ENCODE measurements at places on chromosomes 7 and 10. TPM values are rescaled to one million over a fixed set of nuclear protein-coding genes. Genes with fewer than 3 reads are reported as not detected.

DNA sequence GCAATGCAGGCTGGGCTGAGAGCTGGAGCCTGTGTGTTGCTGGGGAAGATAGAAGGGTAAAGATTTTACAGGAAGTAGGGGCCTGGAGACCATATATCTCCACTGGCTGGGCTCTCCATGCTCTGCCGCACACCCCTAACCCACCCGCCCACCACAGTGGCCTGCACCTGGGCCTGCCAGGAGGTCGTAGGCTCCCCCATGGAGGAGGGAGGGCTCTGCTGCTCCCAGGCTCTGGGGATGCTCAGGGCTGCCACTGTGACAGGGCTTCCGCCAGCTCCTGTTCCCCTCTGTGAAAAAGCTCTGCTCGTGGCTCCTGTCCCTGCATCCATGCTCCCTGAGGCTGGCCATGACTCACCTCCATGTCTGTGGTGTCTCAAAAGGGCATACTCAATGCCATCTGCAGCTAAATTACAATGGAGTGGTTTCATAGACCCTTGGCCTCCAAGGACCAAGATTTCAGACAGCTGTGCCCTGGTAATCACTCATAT is 106.0 kb downstream of the CXCL12 start:
- peak; percentile 44 for DNase-seq

DNA sequence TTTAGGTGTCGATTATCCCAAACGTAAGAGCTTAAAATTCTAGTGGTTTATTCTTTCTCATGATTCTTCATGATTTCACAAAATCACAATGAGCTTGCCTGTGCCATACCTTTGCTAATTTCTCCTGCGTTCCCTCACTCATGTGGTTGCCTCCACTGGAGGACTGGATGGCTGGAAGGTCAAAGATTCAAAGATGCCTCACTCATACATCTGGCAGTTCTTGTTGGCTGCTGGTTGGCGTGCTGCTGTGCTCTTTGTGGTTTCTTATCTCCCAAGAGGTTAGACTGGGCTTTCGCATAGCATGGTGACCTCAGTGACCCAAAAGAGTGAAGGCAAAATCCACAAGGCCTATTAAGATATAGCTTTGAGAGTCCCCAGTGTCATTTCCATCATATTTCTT is 877.6 kb upstream of the AUTS2 start:
- DNase-seq = no peak

- DNase-seq = no peak
Observed at GRCh38 chr7:139423091-139423490, 60.4 kb downstream of the KLRG2 start.

- no peak for DNase-seq
Observed at GRCh38 chr10:78749200-78749599, 319.6 kb upstream of the ZMIZ1 start.

- no peak for DNase-seq
Observed at GRCh38 chr10:133335246-133336117, 1.2 kb downstream of the CALY start.

DNA sequence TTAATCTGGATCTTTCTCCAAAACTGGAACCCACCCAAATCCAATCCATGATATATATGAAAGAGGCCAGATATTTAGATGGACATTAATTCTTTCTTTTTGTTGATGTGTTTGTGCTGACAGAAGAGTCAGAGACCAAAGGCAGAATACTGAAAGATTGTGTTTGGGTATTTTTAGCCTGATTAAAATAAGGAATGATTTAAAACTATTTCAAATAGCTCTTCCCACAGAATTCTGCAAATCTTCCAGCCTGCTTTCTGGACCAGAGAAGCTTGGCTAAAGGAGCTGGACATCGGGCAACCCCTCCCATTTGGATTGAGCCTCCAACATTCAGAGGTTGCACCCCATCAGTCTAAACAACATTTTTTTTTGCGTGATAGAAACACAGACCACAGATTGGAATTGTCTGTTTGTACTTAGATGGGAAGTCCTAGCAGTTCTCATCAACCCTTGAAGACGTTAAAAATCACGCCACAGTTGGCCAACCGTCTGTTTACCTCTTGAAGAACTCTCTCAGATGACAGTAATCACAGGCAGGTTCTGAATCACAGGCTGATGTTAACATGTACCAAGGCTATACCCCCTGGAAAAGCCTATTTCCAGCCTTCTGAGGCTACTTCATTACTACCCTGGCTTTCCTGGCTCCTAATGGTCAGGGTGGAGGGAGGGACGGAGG is 155.2 kb upstream of the NRP1 start:
- no peak for DNase-seq

DNA sequence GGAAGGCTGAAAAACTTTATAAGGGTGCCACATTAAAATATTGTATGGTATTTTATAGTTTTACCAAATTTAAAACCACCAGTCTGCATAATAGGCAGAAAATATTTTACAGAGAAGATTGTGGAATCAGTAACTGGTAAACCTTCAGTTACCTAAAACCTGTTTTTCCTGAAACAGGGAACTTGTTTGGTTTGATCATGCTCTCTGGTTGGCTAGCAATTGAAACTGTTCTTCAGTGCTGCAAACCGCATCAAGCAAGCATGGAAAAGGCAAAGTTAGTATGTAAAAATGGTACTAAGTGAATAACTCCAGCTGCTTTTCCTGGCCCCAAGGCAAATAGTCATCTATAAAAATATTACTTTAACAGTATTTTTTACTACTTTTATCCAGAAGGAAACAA is 316.9 kb upstream of the LRRN3 start:
- DNase-seq = no peak

DNA sequence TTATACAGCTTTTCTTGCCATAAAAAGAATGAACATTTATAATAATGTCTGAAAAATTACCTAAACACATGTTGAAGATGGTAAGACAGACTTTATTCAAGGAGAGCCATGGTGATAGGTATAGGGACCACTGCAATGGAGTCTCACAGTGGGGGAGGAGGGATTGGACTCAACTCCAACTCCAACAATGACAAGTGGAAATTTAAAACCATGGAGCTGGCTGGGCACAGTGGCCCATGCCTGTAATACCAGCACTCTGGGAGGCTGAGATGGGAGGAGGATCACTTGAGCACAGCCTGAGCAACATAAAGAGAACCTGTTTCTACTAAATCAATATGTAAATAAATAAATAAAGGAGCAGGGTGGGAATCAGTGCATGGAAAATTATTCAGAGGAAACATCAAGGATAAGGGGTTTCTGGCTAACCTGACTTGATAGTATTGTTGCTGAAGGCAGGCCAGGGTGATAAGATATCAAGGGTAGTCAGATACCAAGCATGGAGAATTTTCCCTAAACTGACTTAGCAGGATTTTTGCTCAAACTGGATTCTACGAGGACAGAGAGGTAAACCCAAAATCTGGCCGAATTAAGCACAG is 19.5 kb upstream of the MICU1 start:
- no peak for DNase-seq

Gene ABCB8
- total RNA-seq = 19.0 TPM

Gene C10orf71
- total RNA-seq = not detected

Gene DPYSL4
- total RNA-seq = 0.11 TPM

Gene PDE1C
- total RNA-seq = not detected

Gene ATG9B
- total RNA-seq = 1.6 TPM
